Smooth muscle cell of the pulmonary artery (primary cell): ENCODE measurements at places on chromosomes 4 and X. TPM values are rescaled to one million over a fixed set of nuclear protein-coding genes. Genes with fewer than 3 reads are reported as not detected.

The AWAT2 gene
- total RNA-seq: not detected in 2 replicates

The LONRF3 gene
- 0.65 and 1.7 TPM in 2 replicates for total RNA-seq

The CFAP47 gene
- total RNA-seq: not detected in 2 replicates

The SLC38A5 gene
- 106 and 110 TPM in 2 replicates for total RNA-seq

The PFKFB1 gene
- total RNA-seq: 0.03 and 0.07 TPM in 2 replicates

The ARHGAP6 gene
- 3.8 and 9.4 TPM in 2 replicates for total RNA-seq

The HUWE1 gene
- total RNA-seq: 166 and 170 TPM in 2 replicates

The PABPC1L2A gene
- not detected in 2 replicates for total RNA-seq

The CLNK gene
- not detected in 2 replicates for total RNA-seq

The CDX4 gene
- not detected in 2 replicates for total RNA-seq

The EDNRA gene
- 9.3 and 17.1 TPM in 2 replicates for total RNA-seq
